ENCODE measurements at places on chromosomes 2 and 18.

DNA sequence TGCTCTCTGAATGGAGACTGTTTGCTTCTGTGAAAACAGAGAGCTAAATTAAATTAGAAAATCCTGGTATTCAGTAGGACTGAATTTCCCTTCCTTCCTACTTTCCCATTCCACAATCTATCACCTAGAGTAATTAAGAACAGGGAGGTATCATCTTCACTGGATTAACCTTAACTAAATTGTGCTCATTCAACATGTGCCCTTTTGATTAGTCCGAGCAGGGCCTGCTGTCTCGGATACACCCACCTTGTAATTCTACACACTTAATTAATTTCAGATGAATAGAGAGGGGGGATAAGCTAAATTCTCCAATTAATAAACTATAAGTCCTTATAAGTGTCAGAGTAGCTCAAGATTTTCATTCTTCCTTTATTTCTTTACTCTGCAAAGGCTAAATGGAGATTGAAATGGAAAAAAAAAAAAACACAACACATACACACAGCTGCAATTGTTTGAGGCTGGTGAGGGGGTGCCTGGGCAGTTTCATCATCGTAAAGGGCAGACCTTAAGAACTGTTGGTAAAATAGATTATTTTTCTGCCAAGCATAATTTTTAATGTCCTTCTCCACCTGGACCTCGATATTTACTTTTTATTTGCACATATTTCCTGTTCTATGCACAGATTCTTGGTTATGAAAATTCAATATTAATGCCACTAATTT lies 157.1 kb upstream of the SIX2 start:
- DNase-seq: peak; percentile 58

GRCh38 chr2:20326163-20326780 lies 24.4 kb downstream of the PUM2 start:
- DNase-seq: peak; percentile 77

DNA sequence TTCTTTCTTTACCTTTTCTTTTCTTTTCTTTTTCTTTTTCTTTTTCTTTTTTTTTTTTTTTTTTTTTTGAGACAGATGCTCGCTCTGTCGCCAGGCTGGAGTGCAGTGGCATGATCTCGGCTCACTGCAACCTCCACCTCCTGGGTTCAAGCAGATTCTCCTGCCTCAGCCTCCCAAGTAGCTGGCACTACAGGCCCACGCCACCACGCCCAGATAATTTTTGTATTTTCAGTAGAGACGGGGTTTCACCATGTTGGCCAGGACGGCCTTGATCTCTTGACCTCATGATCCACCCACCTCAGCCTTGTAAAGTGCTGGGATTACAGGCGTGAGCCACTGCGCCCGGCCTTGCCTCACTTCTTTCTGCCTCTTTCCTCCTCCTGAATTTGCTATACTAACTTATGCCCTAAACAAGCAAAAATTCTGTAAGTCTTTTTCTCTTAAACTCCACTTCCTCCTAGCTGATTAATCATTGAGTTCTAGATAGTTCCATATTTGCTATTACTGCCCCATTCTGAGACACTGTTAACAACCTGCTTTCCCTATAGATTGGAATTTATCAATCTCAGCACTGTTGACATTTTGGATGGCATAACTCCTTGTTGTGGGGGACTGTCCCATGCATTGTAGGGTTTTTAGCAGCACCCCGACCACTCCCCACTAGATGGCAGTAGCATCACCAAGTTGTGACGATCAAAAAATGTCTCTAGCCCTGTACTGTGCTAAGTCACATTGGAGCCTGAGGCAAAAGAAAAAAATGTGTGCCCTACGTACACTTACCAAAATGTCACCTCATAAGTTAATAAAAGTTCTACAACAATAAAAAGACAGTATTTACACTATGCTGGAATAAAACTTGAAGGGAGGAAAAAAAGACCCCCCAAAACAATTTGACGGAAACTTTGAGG lies 16.4 kb upstream of the THADA start:
- peak; percentile 81 for DNase-seq

DNA sequence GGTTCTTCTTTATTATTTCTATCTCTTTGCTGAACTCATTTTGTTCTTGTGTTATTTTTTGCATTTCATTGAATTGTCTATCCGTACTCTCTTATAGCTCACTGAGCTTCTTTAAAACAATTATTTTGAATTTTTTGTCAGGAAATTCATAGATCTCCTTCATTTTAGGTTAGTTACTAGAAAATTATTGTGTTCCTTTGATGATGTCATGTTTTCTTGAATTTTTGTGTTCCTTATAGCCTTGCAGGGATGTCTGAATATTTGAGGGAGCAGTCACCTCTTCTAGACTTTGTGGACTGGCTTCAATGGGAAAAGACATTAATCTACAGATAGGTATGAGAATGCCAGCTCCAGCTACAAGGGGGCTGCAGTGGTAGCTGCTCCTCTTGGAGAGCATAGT lies 20.7 kb upstream of the OSBPL6 start:
- DNase-seq: no peak

DNA sequence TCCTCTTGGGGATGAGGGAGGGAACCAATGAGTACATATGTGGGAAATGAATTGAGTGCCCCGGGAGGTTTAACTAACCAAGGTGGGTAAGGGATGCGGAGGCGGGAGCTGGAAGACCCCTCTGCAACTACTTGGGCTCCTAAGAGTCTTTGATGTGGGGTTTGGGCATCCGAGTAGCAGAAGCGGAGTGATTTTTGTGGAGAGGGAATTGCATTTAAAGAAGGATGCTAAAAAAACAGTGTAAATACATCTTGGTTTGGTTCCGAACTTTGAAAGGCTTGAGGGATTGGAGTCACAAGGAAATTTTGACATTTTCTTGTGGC lies 215.7 kb downstream of the MCFD2 start:
- no peak for DNase-seq

DNA sequence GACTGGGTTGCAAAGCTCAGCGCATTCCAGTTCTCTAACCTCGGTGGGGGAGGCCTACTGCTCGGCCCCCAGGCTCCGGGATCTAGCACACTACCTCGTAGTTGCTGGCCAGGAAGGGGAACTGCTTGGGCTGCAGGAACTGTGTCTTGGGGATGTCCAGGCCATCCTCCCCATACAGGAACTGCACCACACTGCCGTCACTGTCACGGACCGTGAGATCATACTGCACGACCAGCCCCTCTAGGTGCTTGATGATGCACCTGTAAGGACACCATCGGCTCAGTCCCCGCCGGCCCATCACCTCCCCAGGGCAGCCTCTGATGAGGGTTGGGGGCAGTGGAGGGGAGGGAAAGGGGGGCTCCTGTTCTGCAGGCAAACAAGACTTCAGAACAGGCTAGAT lies 61.6 kb downstream of the POLR1A start:
- DNase-seq: no peak

GRCh38 chr2:98374958-98375570 lies 28.8 kb downstream of the CNGA3 start:
- DNase-seq: peak; percentile 22

- peak; percentile 15 for DNase-seq
Measured at GRCh38 chr2:157572725-157573124, 55.9 kb downstream of the ACVR1C start.

- DNase-seq: no peak
Measured at GRCh38 chr2:128775914-128776285, 457.2 kb upstream of the HS6ST1 start.

GRCh38 chr2:7973801-7974480 lies 707.9 kb upstream of the ID2 start:
- no peak for DNase-seq

- no peak for DNase-seq
Measured at GRCh38 chr18:28114472-28114871, 62.5 kb downstream of the CDH2 start.

DNA sequence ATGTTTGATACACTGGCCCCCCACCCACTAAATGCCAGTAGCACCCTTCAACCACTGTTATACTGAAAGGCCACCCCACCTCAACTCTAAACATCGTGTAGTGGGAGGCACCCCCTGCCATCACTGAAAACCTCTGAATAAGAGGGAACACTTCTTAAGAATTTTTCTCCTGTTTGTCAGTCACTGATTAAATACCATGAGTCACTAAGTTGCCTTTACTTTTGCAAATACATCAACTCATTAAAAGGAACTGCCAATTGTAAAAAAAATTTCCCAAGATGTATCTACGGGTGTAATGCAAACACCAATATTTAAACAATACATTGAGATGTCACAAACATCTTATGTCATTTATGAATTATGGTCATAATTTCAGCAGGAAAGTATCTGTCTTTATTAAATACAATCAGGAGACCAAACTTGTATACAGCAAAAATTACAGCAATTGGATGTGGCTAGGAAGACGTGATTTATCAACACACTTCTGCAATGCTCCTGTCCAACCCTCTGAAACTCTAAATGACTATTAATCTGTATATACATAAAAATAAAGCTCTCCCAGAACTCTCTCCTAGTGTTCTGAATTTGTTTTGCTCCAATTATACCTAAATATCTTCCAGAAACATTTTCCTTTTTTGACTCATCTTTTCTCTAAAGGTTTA lies 144.1 kb upstream of the STK17B start:
- no peak for DNase-seq

DNA sequence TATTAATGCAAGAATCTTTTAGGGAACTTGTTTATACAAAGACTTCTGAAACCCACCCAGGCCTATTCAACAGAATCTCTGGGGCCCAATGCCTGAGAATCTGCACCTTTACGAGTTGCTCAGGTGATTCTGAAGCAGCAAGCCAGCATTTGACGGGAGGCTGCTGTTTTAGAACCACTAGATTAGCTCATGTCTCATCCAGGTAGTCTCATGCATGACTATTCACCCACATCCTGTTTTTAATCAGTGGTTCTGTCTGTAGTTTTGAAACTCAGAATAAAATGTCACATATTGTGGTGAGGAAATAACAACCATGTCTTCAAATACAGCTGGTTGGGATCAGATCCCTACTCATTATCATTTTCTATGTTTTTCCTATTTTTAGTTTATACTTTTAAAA lies 39.5 kb downstream of the CYTIP start:
- DNase-seq: no peak

- peak; percentile 87 for DNase-seq
Measured at GRCh38 chr2:20650877-20651730, at the start of gene HS1BP3. Gene HS1BP3 (minus strand): TSS chr2:20651098. CDS start chr2:20651063, 35 bp downstream.

GRCh38 chr2:4077017-4077416 lies 373.6 kb downstream of the DCDC2C start:
- DNase-seq: no peak

Measured in NCI-H82 (cell line).